ENCODE measurements at places on chromosomes 4 and X.

DNA sequence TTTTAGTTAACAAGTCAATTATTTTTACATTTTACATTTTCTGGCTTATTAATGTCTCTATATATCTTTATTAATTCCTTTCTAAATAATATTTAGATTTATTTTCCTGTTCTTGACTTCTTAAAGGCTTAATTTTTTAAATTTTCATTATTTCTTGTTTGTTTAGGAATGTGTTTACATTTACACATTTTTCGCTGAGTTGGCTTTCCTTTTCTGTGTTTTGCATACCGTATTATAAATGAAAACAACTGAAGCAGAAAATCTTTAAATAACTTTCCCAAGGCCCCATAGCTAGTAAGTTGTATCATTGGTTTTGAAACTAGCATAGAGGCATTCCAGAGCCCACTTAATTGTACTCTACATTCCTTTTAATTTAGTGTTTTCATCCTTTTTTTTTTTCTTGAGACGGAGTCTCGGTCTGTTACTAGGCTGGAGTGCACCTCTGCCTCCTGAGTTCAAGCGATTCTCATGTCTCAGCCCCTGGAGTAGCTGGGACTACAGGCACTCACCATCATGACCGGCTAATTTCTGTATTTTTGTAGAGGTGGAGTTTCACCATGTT is 261.6 kb downstream of the IQCM start:
- no peak for DNase-seq

DNA sequence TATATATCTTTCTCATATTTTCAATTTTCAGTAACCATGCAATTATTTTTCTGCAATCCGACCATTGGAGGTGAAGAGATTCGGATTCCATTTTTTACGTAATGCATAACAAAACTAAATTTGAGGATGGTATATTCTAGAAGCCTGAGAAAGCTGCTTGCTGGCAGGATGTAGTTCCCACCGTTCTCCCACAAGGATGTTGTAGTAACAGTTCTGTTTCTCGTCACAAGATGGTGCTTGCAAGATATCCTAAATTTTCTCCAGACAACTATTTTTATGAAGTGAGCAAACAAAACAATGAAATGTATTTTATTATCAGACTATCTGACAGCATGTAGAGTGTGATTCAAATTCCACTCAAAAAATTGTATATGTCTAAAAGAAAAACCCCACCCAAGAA is 10.7 kb downstream of the PWWP3B start:
- no peak for DNase-seq

- DNase-seq = no peak
Measured at GRCh38 chrX:17033225-17033624, 86.8 kb downstream of the REPS2 start.

- no peak for DNase-seq
Measured at GRCh38 chrX:95350774-95351488, 1333.7 kb upstream of the DIAPH2 start.

GRCh38 chr4:37540486-37540885 is 145.7 kb downstream of the RELL1 start:
- no peak for DNase-seq

DNA sequence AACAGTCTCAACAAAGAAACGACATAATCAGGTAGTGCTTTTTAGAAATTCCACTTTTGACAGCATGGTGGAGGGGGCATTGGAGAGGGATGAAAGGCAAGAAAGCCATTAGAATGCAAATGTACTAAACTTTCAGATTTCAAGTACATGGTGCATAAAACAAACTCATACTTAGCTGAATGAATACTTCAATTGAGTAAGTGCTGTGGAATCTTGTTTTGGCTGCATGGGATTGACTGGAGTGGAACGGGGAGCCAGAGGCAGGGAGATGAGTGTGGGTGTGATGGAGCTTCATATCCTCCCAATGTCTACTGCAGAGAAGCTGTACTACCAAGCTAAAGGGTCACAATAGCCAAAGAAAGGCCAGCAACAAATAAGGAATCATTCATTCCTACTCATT is 52.4 kb downstream of the USP46 start:
- no peak for DNase-seq

- DNase-seq = no peak
Measured at GRCh38 chrX:102832661-102833060, 104.4 kb upstream of the RAB40AL start.

- DNase-seq = no peak
Measured at GRCh38 chr4:17275836-17276235, 236.1 kb downstream of the QDPR start.

DNA sequence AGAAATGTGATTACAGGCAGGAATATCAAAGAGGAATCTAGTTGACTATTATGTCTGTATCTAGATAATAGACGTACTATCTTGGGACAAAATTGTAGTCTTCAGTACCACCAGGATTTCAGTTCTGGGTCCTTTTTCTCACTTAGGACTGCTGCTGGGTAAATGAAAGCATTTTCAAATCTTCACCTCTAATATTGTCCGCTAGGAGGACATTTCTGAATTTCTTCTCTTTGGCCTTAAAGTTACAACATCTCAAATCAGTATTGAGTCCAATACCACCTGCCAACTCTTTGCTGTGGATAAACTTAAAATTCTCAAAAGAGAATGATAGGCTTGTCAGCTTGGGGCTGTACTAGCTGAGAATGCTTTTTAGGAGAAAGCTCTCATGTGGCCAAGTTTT is 6.0 kb downstream of the FGF16 start:
- DNase-seq = no peak

- DNase-seq = no peak
Measured at GRCh38 chr4:26594778-26595177, 10.9 kb downstream of the TBC1D19 start.

DNA sequence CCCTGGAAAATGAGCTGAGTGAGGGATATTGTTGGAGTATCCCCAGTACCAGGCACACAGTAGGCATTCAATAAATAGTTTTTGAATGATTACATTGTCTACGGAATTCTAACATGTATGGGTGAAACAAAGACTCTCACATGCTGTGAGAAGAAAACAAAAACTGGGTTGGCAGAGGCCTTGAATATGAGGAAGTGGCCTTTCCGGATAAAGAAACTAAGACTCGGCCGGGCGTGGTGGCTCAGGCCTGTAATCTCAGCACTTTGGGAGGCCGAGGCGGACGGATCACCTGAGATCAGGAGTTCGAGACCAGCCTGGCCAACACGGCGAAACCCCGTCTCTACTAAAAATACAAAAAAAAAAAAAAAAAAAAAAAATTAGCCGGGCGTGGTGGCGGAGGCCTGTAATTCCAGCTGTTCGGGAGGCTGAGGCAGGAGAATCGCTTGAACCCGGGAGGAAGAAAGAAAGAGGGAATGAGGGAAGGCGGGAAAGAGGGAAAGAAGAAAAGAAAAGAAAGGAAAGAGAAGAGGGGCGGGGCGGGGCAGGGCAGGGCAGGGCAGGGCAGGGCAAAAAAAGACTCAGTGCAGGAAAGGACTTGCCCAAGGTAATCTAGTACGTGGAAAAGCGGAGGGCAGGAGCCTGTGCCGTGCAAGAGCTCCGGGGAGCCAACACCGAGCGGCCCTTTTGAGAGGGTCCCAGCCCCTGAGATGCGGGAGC is 689 bp upstream of the TMA16 start:
- DNase-seq = no peak

DNA sequence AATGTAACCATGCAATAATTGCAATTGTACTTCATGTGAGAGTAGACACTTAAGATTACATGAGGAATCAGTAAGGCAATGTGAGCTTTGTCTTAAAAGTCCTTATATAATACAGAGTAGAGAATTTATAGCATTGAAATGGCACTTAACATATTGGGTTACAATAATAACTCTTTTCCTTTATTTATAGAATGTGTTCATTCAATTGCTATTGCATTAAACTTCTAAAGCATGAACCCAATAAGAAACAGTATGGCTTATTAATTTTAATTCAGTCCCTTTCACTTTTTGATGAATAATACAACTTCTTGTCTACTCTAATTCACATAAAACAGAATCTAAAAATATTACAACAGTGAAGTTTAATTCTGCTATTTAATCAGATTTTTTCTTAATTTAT is 174.2 kb upstream of the PABPC4L start:
- DNase-seq = no peak

DNA sequence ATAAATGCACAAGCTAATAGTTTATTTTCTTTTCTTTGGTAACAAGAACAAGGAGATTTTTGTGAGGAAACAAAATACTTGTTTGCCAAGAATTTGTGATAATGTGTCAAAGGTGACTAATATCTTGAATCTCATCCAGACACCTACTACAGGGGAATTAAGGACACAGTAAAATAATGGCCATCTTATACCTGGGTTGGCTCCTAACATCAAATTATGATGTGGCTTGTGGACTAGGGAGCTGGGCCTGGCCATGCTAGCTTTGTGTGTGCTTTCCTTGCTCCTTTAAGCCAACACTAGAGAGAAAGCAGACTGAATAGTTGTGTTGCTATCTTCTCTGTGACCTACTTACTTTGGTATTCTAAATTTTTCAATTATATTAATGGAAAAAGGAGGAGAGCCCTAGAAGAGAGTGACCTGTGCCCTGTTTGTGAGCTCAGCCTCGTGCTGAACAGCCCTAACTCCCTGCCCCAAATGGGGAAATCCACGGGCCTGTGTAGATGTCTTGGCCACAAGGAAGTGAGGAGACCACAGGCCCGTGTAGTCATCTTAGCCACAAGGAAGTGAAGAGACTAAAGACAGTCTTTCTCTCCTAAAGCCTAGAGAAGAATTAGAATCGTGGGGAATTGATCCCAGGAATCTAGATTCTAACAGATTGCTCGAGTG is 23.3 kb downstream of the ARHGAP24 start:
- DNase-seq = no peak

GRCh38 chr4:172514801-172515200 is 653.8 kb upstream of the GALNT7 start:
- no peak for DNase-seq

DNA sequence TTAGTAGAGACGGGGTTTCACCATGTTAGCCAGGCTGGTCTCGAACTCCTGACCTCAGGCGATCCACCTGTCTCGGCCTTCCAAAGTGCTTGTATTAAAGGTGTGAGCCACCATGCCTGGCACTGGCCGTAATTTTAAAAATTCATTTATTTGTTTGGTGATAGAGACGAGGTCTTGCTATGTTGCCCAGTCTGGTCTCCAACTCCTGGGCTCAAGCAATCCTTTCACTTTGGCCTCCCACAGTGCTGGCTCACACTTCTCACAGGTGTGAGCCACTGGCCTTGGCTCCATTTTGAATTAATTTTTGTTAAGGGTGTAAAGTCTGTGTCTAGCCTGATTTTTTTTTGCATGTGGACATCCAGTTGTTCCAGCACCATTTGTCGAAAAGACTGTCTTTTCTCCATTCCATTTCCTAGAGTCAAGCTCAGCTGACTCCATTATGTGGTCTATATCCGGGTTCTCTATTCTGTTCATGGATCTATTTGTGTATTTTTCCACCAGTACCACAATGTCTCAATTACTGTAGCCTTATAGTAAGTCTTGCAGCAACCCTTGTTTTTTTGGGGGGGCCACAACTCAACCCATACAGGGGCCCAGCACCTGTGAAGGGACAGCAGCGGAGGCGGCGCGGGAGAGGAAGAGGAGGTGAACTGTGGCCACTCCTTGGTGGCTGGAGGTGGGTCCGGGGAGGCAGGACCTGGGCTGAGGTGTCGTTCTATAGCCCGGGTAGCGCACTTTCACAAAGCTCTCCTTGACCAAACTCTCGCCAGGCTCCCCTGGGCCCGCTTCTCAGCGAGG is 1.5 kb upstream of the NSD2 start:
- DNase-seq = no peak

DNA sequence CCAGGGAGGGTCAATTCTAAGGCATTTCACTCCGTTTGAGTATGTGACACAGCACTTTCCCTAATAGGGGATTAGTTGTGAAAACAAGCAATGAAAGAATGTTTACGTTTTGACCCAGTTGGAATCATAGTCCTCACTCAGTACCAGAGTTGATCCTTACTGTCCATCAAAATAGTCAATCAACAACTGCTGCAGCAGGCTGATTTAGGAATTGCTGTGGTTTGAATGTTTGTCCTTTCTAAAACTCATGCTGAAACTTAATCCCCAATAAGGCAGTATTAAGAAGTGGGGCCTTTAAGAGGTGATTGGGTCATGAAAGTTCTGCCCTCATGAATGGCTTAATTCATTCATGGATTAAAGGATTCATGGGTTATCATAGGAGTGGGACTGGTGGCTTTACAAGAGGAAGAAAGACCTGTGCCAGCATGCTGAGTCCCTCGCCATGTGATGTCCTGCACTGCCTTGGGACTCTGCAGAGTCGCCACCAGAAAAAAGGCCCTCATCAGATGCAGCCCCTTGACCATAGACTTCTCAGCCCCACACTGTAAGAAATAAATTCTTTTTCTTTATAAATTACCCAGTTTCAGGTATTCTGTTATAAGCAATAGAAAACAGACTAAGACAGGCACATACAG is 3.1 kb upstream of the FBXL5 start:
- no peak for DNase-seq

DNA sequence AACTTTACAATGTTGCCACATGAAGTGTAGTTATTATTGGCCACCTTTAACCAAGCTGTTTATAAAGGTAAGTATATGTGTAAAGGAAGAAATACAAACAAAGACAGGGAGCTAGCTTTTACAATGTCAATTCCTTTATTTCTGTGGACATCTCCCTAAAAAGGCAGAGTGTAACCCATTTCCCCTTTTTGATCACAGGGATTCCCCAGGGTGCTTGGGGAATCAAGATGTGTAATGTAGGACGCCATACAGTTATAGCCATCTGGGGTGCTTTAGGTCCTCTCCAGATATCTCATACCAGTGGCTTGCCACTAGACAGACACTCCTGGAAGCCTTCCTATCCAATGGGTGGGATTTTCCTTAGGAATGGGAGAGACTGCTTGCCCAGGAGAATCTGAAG is 4.2 kb upstream of the CUL4B start:
- DNase-seq = no peak

- no peak for DNase-seq
Measured at GRCh38 chrX:6718766-6719165, 183.8 kb upstream of the VCX3A start.

- DNase-seq = no peak
Measured at GRCh38 chr4:182536221-182536811, 293.1 kb downstream of the TENM3 start.

DNA sequence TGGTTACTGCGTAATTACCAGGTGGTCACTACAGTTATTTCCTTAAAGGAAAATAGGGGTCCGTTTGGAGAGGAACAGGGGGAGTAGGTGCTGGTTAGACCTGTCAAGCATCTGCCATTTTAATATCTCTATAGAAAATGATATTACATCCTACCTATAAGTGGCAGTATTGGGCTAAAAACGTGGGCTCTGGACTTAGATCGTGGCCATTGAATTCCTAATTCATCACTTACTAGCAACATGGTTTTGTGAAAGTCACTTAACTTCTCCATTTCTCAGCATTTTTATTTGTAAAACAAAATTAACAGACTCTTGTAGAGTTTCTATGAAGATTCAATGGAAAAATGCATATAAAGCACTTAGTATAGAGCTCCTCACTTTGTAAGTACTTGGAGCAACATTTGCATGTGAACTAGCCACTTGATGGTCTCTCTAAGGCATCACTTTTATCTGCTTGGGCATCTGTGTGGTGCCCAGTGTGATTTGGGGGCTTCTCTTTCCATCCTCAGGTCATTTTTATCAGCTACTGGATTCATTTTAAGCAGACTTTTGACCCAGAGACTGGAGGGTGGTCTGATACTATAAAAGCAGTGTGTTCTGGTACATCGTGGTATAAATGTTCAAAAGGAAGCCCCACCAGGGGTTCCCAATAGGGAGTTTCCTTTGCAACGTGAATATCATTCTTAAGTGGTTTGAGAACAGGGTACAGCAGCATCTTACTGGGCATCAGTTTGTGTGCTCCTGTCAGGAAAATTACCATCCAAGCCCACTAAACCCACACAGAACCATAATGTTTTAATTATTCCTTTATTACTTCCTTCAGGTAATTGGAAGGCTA is 42.7 kb upstream of the RASSF6 start:
- no peak for DNase-seq

Data from stimulated activated CD4-positive, alpha-beta T cell treated with anti-CD3 and anti-CD28 coated beads, Interleukin-2, amount 100 ng/mL, for 4 hours (primary cell).